NCI-H345 (cell line): ENCODE measurements at places on chromosomes 7 and 10.
A peak's percentile ranks its signal among the peaks of the same experiment; 100 is the strongest.

DNA sequence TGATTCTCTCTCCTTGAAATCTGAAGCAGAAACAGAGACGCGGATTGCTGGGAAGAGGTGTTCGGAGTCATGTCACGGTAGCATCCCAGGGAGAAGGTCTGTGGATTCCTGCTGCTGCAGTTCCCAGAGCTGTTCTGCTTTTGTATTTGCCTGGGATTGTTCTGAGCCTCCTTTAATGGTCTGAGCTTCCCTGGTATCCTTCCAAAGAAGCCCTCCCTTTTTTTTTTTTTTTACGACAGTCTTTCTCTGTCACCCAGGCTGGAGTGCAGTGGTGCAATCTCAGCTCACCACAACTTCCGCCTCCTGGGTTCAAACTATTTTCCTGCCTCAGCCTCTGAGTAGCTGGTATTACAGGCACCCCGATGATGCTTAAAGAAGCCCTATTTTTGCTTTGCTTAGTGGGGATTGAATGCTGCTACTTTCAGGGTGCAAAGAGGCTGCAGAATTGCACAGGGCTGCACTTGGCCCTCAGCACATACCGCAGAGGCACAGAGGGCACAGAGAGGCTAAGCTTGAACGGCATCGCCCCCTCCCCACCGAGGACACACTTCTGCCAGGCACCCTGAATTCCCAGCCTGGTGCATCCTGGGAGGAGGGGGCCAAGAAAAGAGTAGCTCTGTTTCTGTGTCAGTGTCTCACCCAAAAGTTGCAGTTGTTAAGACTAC is 208.6 kb upstream of the GALNT17 start:
- DNase-seq = no peak

GRCh38 chr10:100174699-100175677 is 10.8 kb downstream of the ERLIN1 start:
- DNase-seq = no peak

- DNase-seq = no peak
Observed at GRCh38 chr10:3126249-3126648, 46.3 kb downstream of the PITRM1 start.

- no peak for DNase-seq
Observed at GRCh38 chr7:141317033-141317585, 234.1 kb upstream of the AGK start.

DNA sequence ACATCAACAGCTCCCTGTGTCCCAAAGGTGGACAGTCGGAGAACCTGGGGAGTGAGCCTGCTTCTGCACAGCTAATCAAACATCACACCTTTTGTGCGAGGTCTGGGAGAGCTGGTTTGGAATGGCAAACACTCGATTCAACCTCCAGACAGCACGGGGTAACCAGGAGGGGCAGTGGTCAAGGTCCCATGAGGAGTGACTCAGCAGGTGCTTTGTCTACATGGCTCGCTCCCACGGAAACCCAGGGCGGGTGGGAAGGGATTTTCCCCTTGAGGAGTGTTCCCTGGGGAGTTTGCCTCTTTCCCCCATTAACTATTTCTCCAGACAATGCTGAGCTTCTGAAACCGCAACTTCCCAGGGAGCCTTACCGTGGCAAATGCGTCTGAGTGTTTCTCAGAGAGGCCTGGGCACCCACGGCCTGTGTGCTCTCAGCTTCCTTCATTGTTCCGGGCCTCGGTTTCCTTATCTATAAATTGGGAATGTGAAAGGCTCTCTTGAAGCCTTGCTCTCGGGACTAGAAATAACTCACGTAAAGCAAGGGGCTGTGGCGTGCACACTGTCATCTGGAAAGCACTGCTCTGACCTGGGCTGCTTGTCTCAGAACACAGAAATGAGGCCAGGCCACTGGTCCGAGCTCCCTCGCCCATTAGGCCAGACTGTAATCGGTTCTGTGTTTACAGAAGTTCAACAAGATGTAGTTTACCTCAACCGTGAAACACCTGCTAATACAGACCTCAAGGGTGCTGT is 14.0 kb upstream of the GTPBP4 start:
- DNase-seq = peak; percentile 25

DNA sequence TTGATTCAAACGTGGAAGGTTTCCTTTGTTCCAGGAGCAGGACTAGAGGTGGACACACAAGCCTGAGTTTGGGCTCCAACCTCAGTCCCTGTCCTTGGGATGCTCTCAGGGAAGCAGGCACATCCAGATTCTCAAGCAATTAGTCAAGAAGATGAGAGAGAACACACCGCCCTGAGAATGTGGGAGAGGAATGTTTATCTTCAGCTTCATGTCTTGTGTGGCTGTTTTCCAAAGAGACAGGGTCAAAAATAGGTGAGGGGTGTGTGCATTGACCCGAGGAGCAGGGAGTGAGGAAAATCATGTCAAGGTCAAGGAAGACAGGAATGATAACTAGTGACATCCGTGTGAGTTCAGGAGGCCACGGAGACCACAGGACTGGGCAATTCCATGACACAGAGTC is 472.2 kb upstream of the C7orf33 start:
- no peak for DNase-seq

- DNase-seq = no peak
Observed at GRCh38 chr10:86293396-86293791, 73.2 kb downstream of the GRID1 start.

DNA sequence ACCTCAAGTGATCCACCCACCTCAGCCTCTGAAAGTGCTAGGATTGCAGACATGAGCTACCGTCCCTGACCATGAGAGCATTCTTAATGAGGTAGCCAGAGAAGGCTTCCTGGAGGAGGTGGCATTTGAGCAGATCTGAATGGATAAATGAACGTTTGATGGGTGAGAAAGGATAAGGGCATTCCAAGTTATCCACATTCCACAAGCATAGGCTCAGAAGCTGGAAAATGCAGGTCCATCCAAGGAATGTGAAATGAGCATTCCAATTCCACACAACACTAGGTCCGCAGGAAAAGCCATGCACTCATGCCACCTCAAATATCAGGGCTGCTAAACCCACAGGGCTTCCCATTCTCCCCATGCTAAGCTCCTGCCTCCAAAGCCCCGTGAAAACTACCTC is 17.0 kb downstream of the TMEM130 start:
- DNase-seq = no peak

DNA sequence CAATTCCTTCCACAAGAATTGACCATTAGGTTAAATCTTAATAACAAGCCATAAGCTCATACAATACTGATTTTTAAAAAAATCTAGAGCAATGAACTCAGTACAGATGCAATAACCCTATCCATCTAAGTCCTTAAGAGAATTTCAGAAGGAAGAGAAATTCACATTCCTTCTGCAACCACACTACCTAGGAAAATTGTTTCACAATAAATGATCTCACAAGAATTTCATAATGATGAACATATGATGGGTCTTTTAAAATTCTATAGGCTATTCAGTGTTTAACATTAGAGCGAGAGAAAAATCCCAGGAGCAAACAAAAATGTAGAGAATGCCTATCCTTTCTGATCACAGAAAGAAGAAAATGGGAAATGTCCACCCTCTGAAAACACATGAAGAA is 70.0 kb upstream of the MAGI2 start:
- DNase-seq = no peak

GRCh38 chr7:151379534-151380198 is 30.2 kb downstream of the WDR86 start:
- DNase-seq = no peak

DNA sequence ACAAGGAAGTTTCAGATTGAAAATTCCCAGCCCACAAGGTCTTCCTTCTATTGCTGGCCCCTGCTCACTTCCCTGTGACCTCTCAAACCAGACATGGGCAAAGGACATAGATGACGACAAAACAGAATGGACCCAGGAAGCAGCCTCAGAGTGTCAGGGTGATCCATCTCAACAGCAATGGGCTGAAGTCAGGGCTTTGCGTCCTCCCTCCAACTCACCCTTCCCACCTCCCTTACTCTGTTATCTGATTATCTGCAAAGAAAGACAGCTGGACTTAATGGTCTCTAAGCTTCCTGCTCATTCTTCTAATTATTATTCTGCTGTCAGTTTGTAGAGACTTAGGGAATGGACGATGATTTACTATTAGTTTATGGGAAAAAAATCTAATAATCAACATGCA is 115.9 kb downstream of the PIP4K2A start:
- no peak for DNase-seq

GRCh38 chr10:74081192-74081803 is 69.3 kb downstream of the AP3M1 start:
- peak; percentile 23 for DNase-seq

- no peak for DNase-seq
Observed at GRCh38 chr10:111077479-111077784, 603 bp downstream of the ADRA2A start.

DNA sequence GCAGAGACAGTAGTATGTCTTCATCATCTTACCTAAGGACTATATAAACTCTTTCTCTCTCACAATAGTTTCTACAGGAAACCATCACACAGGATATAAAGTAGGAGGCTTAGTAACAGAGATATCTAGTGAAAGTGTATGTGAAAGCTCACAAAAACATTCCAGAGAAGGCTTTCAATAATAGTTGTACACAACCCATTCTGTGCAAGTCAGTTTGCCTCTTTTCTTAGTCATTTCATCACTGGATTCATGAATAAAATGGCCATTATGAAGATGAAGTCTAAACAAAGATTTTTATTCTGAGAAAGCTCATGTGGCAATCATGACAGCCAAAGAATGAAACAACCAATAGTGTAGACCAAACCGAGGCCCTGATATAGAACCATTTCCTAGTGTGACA is 178.8 kb downstream of the GNAT3 start:
- no peak for DNase-seq

GRCh38 chr7:40874756-40875155 is 740.0 kb downstream of the SUGCT start:
- DNase-seq = no peak

GRCh38 chr10:101031796-101032636 is 982 bp downstream of the SFXN3 start:
- DNase-seq = peak; percentile 34

GRCh38 chr10:34319197-34319846 is 495.8 kb downstream of the PARD3 start:
- peak; percentile 77 for DNase-seq

GRCh38 chr7:26862834-26863233 is 1.6 kb downstream of the SKAP2 start:
- DNase-seq = no peak

DNA sequence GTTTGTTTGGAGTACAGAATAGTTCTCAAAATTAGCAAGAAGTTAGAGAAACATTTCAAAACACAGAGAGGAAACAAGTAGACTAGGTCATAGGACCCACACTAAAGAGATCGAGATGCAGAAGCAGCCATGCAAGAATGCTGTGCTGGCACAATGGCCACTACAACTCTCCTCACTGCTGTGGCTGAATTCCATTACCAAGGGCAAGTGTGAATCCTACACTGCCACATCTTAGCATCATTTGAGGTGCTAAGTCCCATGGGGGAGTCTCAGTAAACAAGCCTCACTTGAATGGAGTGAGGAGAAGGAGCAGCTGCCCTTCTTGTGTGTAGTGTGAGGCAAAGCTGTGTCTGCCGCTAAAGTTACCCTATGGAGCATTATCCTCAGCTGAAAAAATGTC is 56.7 kb downstream of the PCLO start:
- DNase-seq = no peak

DNA sequence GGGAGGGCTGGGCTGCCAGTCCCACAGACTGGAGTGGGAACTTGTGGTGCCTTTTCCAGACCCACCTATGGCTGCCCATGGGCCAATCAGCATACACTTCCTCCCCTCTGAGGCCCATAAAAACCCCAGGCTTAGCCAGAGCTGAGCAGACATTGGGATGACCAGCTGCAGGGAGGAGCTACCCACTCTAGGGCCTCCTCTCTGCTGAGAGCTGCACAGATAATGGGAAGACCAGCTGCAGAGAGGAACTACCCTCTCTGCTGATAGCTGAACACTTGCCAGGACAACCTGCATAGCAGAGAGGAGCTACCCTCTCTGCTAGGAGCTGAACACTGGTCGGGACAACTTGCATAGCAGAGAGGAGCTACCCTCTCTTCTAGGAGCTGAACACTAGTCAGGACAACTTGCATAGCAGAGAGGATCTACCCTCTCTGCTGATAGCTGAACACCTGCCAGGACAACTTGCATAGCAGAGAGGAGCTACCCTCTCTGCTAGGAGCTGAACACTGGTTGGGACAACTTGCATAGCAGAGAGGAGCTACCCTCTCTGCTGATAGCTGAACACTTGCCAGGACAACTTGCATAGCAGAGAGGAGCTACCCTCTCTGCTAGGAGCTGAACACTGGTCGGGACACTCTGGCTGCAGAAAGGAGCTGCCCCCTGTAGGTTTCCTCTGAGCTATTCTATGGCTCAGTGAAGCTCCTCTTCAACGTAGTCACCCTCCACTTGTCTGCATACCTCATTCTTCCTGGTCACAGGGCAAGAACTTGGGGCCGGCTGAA is 88.3 kb upstream of the CACUL1 start:
- DNase-seq = no peak

- no peak for DNase-seq
Observed at GRCh38 chr10:103843045-103843444, 12.3 kb downstream of the SH3PXD2A start.

- no peak for DNase-seq
Observed at GRCh38 chr10:30550967-30551815, 78.4 kb downstream of the LYZL2 start.

DNA sequence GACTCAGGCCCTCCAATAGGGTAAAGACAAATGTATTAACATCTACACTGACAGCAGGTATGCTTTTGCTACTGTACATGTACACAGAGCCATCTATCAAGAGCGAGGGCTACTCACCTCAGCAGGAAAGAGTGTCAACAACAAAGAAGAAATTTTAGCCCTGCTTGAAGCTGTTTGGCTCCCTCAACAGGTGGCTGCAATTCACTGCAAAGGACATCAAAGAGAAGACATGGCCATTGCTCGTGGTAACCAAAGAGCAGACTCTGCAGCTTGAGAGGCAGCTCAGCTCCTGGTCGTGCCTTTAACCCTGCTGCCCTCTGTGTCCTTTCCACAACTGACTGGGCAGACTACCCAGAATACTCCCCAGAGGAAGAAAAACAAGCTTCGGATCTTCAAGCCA is 5.1 kb downstream of the AKR1B15 start:
- DNase-seq = peak; percentile 0

GRCh38 chr10:130418731-130419130 is 282.5 kb downstream of the GLRX3 start:
- DNase-seq = no peak

DNA sequence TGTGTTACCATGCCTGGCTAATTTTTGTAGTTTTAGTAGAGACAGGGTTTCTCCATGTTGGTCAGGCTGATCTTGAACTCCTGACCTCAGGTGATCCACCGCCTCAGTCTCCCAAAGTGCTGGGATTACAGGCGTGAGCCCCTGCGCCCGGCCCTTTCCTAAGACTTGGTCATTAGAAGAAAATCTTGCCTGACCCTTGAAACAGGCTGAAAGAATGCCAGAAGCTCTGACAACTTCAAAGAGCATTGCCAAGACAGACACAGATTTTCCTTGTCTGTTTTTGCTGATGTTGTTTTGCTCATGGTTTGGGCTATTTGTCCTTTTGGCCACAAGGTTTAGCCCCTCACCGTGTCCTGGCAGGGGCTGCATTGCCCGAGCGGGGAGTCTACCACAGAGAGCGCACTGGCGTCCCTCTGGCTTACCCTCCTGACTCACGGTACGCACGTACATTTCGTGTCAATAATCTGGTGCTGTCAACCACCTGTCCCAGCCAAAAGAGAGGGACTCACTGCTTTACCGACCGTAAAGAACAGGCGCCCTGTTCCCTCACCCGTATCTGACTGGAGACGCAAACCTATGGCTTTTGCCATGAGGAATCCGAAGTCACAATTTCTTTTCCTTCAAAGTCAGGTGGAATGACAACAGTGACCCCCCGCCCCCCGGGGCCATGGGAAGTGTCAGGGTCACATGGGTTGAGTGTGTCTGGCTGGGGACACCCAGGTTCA is 10.1 kb upstream of the INPP5A start:
- no peak for DNase-seq

GRCh38 chr10:21681156-21681555 is 147.1 kb downstream of the MLLT10 start:
- no peak for DNase-seq
